ENCODE measurements at places on chromosomes 1 and 21. TPM values are rescaled to one million over a fixed set of nuclear protein-coding genes. Genes with fewer than 3 reads are reported as not detected.
A peak's percentile ranks its signal among the peaks of the same experiment; 100 is the strongest.

DNA sequence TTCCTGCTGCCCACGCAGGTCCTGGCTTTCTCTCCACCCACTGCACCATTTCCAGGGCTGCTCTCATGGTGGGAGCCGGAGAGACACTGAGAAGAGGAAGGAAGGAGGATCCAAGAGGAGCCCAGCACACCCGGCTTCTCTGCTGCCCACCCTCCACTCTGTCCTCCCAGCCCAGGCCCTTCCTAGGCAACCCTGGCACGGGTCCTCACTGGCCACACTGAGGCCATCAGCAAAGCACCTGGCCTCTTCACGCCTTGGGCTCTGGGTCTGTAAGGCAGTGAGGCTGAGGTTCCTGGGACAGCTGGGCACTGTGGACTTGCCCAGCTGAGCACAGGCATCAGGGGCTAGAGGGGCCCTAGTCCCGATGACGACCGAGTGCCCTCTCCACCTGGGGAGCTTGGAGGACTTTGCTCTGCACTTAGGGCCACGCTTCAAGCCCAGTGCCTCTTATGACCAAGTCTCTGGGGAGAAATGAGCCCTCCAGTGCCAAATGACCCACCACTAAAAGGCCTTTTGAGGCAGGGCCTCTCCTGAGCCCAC lies 43.1 kb downstream of the PDE9A start:
- DNase-seq: no peak

- DNase-seq: no peak
Observed at GRCh38 chr1:70720109-70720508, 309.0 kb downstream of the CTH start.

- peak; percentile 89 for DNase-seq
Observed at GRCh38 chr1:221335161-221336101, 406.5 kb downstream of the DUSP10 start.

GRCh38 chr1:38571726-38572125 lies 287.8 kb downstream of the RRAGC start:
- no peak for DNase-seq

GRCh38 chr1:25042331-25043227 lies 112.5 kb upstream of the RUNX3 start:
- no peak for DNase-seq

- DNase-seq: no peak
Observed at GRCh38 chr1:229693129-229693900, 67.3 kb downstream of the URB2 start.

- DNase-seq: no peak
Observed at GRCh38 chr1:227035316-227035715, 95.2 kb downstream of the COQ8A start.

- no peak for DNase-seq
Observed at GRCh38 chr1:184945678-184946412, 28.5 kb downstream of the NIBAN1 start.

GRCh38 chr1:177170756-177171535 lies at the start of gene BRINP2:
Gene BRINP2 (plus strand): TSS chr1:177170958. CDS start chr1:177229877, 58,919 bp downstream.
- peak; percentile 22 for DNase-seq

DNA sequence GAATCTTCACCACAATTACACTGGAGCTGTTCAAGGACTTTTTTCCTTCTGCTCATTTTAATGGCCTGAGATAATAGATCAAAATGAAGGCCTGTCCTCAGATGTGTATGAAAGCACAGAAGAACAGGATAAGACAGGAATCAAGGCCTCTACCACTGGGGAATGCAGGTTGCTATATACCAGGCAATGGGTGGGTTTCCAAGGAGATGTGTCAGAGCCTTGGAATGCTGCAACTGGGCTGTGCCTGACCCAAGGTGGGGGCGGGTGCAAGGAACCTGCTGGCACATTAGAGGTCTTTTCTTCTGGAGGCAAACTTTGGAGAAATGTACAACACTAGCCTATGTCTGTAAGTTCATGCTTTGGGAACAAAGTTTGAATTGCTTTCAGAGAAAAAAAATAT lies 21.7 kb upstream of the LAMC2 start:
- DNase-seq: peak; percentile 72

DNA sequence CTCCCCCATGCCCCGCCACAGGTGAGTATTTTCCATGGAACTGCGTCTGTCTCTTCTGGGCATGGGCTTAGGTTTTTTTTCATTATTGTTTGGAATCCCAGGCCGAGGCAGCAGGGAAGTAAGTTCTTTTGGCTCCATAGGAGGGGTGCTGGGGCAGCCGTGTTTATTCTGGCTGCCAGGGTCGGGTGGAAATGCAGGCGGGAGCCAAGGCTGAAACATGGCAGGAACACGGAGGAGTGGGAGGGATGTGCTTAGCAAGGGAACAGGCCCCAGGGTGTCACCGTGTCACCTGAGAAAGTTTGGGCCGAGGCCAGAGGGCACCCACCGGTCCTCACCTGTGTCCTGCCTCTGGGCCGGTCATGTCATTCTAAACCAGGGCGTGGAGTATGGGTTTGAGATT lies 4.5 kb upstream of the DHRS3 start:
- no peak for DNase-seq

PPM1J gene
- total RNA-seq: not detected

SAMSN1 gene
- not detected for total RNA-seq

DTL gene
- 36.7 TPM for total RNA-seq

RIMKLA gene
- total RNA-seq: not detected

TPTE gene
- not detected for total RNA-seq

Data from SJSA1 (cell line).